Activated naive CD8-positive, alpha-beta T cell treated with anti-CD3 and anti-CD28 coated beads for 36 hours (primary cell): ENCODE measurements at places on chromosomes 7 and 10. TPM values are rescaled to one million over a fixed set of nuclear protein-coding genes. Genes with fewer than 3 reads are reported as not detected.

DNA sequence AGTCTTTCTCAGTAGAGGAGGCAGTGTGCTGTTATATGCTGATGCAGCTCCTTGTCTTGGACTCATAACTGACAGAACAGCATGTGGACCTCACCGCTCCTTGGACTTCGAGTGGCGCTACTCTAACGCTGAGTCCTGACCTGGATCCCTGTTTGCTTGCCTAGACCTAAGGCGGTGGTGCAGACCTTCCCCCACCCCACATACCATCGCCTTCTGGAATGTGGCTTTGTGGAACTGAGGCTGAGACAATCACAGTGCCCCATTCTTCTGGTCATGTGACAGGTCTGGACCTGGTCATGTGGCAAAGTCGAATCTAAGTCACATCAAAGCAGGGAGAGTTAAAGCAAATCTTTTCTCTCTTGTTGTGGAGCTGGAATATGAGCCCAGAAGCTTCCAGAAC lies 190.7 kb upstream of the MKI67 start:
- no peaks in the 10 kb centered on the region for H3K27me3 ChIP-seq
- no peak overlapping the region for H3K4me3 ChIP-seq
- no peaks in the 10 kb centered on the region for H3K4me1 ChIP-seq
- H3K27ac ChIP-seq: no peak overlapping the region

GDF10 gene
- 4.1 TPM for total RNA-seq

AKR1C8 gene
- not detected for total RNA-seq

GRCh38 chr7:144854839-144855424 lies 19.1 kb upstream of the TPK1 start:
- no peaks in the 10 kb centered on the region for H3K36me3 ChIP-seq
- H3K4me3 ChIP-seq: no peak overlapping the region
- H3K4me1 ChIP-seq: no peaks in the 10 kb centered on the region
- H3K27ac ChIP-seq: no peak overlapping the region
- no peak for DNase-seq
- H3K27me3 ChIP-seq: no peaks in the 10 kb centered on the region

DNA sequence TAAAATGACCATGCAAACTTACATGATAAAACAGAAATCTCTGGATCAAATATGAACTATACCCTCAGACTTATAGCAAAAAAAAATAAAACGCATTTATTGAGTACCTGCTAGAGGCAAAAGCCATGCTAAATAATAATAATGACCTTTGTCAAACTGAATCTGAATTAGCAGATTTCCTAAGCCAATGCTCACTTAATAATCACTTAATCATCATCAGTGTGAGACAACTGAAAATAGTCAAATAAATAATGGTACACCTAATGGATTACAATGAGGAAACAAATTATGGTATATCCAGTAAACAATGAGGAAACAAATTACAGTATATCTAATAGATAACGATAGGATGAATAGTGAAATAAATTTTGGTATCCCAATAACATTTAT lies 37.6 kb downstream of the COL1A2 start:
- DNase-seq: no peak
- peaks cover 18% of the 10 kb centered on the region for H3K27me3 ChIP-seq
- H3K4me3 ChIP-seq: no peak overlapping the region
- H3K27ac ChIP-seq: no peak overlapping the region
- H3K4me1 ChIP-seq: no peaks in the 10 kb centered on the region
- no peaks in the 10 kb centered on the region for H3K36me3 ChIP-seq

CBX3 gene
- 366 TPM for total RNA-seq

HOXA7 gene
- total RNA-seq: not detected

NPY4R2 gene
- not detected for total RNA-seq

CYP2C19 gene
- total RNA-seq: not detected

GRCh38 chr10:83310688-83311087 lies 828.6 kb upstream of the GHITM start:
- no peaks in the 10 kb centered on the region for H3K36me3 ChIP-seq
- H3K27me3 ChIP-seq: no peaks in the 10 kb centered on the region
- no peak for DNase-seq
- no peak overlapping the region for H3K4me3 ChIP-seq
- no peaks in the 10 kb centered on the region for H3K4me1 ChIP-seq
- H3K27ac ChIP-seq: no peak overlapping the region

GRCh38 chr7:44515590-44516268 lies 25.3 kb upstream of the NUDCD3 start:
- no peaks in the 10 kb centered on the region for H3K27me3 ChIP-seq
- no peak overlapping the region for H3K27ac ChIP-seq
- H3K4me3 ChIP-seq: no peak overlapping the region
- no peak for DNase-seq
- no peaks in the 10 kb centered on the region for H3K36me3 ChIP-seq
- no peaks in the 10 kb centered on the region for H3K4me1 ChIP-seq

FAM20C gene
- total RNA-seq: 1.1 TPM

GRCh38 chr10:7425691-7426090 lies 14.9 kb upstream of the SFMBT2 start:
- DNase-seq: no peak
- H3K36me3 ChIP-seq: no peaks in the 10 kb centered on the region
- no peak overlapping the region for H3K4me3 ChIP-seq
- no peak overlapping the region for H3K27ac ChIP-seq

DNA sequence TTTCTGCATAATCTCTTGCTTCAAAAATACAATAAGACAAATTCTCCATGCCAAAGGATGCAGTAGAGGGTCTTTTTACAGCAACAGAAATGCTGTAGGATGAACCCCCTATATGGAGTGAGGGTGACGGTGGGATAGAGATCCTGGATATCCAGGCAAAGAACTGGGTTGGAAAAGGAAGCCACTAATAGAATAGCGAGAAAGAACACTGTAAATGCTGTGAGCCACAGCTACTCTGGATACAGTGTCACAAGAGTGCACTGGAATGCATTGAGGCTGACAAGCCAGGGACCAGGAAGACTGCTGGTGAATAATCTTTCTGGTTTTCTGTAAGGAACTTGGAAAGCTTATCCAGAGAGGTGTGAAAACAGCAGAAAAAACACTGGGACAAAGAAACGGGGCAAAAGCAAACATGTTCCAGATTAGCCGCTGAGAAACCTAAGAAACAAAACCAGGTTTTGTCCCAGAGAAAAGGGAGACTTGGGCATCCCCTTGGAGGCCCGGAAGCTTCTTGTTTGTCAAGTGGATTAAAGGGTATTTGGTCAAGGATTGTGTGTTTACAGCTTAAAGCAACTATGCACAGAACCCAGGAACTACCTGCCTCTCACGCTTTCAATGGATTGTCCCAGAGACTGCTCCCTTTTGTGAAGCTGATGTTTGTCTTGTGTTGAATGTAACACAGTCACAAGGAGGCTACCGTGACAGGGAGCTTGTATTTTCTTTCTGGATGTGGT lies 6.2 kb upstream of the MSMB start:
- H3K4me3 ChIP-seq: no peak overlapping the region
- H3K27ac ChIP-seq: no peak overlapping the region
- H3K27me3 ChIP-seq: no peaks in the 10 kb centered on the region
- peaks cover under 1% of the 10 kb centered on the region for H3K36me3 ChIP-seq
- DNase-seq: no peak

DNA sequence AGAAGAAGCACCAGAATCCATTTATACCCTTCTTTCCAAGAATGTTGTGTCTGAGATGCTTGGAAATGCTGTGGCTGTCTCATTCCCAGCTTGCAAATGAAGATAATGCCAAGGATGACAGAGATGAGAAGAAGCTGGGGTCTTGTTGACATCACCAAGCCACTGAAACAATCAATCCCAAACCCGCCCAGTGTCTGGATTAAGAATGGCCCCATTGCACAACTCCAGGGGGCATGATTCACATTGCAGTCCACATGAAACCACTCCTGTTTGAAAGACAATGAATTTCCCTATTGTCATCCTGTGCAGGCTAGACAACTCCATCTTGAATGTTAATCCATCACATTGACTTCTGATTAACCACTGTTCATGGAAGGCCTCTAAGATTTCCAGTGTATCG lies 28.6 kb downstream of the SORBS1 start:
- peaks cover 2% of the 10 kb centered on the region for H3K4me1 ChIP-seq
- no peak overlapping the region for H3K27ac ChIP-seq
- no peaks in the 10 kb centered on the region for H3K36me3 ChIP-seq
- no peak overlapping the region for H3K4me3 ChIP-seq
- no peaks in the 10 kb centered on the region for H3K27me3 ChIP-seq

GRCh38 chr7:79258826-79259225 lies 194.6 kb downstream of the MAGI2 start:
- no peaks in the 10 kb centered on the region for H3K36me3 ChIP-seq
- H3K27ac ChIP-seq: no peak overlapping the region
- H3K4me1 ChIP-seq: no peaks in the 10 kb centered on the region
- peaks cover 3% of the 10 kb centered on the region for H3K27me3 ChIP-seq
- DNase-seq: no peak

FBXL13 gene
- 0.82 TPM for total RNA-seq

DNA sequence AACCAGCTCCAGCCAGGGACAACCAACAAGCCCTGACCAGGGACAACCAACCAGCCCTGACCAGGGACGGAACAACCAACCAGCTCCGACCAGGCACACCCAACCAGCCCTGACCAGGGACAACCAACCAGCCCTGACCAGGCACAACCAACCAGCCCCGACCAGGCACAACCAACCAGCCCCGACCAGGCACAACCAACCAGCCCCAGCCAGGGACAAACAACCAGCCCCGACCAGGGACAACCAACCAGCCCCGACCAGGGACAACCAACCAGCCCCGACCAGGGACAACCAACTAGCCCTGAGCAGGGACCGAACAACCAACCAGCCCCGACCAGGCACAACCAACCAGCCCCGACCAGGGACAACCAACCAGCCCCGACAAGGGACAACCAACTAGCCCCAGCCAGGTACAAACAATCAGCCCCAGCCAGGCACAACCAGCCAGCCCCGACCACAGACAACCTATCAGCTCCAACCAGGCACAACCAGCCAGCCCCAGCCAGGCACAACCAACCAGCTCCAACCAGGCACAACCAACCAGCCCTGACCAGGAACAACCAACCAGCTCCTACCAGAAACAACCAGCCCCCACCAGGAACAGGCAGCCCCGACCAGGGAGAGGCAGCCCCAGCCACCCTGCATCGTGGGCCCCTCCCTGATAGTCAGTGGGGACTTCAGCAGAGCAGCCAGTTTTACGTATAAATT lies 56.4 kb downstream of the PROSER2 start:
- no peak overlapping the region for H3K4me3 ChIP-seq
- H3K27me3 ChIP-seq: peaks cover 5% of the 10 kb centered on the region
- no peak for DNase-seq
- no peak overlapping the region for H3K27ac ChIP-seq
